ENCODE measurements at places on chromosomes 7 and 10. TPM values are rescaled to one million over a fixed set of nuclear protein-coding genes. Genes with fewer than 3 reads are reported as not detected.
A peak's percentile ranks its signal among the peaks of the same experiment; 100 is the strongest.

- no peak for DNase-seq
Measured at GRCh38 chr10:31013331-31013730, 18.3 kb downstream of the ZNF438 start.

DNA sequence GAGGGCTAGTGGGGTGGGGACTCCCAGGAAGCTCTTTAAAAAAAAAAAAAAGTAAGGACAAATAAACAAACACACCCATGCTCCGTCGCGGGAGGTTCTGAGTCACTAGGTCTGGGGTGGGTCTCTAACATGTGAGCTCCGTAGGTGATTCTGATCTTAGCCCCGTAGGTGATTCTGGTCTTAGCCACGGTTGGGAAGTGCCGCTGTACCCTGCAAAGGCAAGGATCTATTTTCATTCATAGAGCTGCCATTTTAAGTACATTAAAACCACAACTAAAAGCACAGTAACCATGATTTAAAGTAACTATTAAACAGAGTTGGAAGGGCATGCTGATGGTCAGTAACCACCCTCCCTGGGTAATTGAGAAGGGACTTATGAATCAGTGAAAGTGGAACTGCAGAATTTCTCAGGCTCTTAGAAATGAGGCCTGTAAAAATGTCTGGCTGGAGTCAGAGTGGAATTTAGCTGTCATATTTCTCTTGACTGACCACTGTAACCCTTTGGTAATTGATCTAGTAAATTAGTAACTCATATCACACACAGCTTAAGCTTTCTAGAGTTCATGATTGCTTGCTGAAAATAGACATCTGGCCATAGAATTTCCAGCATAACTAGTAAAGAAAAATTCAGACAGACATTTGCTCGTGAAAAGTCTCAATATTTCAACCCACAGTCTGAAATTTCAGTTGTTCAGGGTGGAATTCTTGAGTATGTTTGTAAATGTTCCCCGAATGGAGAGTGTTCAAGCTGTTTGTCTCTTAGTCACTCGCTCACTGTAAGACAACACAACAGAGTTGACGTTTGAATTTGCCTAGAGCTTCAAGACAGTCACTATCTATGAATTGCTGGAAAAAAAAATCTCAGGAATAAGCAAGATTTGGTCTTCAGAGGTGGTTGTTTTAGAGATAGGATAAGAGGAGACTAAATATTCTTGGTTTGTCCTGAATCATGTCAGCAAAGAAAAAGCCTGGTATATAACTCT, 34.2 kb upstream of the TCF7L2 start:
- peak; percentile 85 for DNase-seq

- DNase-seq, result no peak
Measured at GRCh38 chr7:74599244-74599643, 58.3 kb upstream of the GTF2I start.

GRCh38 chr7:94389381-94389780, 5.3 kb upstream of the COL1A2 start:
- no peak for DNase-seq

DNA sequence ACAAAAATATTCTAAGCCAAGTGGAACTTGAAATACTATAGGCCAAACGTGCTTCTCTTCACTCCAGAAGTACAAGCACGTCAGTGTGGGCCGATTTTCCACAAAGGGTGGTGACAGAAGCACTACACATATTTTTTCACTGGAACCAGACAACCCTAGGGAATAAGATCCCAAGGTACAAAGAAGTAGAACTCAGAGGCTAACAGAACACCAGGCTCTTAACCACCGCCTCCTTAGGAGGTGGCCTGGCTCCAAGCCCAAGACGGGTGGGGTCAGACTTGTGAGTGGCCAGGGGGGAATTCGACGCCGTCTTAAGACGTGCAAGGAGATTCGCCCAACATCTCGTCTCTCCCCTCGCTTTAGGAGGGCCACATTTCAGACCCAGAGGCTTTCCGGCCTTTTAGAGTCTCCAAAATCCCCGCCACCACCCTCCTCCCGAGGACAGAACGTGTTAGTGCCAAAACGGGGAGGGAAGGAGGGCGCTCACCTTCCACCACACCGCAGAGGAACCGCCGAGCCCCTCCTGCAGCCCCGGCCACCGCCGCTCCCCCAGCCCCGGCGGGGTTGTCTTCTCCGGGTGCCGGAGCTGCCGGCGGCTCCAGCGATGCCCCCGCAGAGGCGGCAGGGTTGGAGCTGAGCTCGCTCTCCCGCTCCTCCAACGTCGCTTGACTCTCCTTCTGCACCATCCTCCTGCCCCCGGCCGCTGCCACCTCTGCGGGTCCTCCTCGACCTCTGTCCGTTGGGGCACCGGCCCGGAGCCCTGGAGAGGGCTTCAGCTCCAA, 716 bp downstream of the OGA start:
- peak; percentile 89 for DNase-seq

- no peak for DNase-seq
Measured at GRCh38 chr10:4371691-4372295, 454.2 kb upstream of the AKR1E2 start.

- no peak for DNase-seq
Measured at GRCh38 chr10:21230219-21230618, 295.3 kb downstream of the SKIDA1 start.

The ZPBP gene
- not detected for total RNA-seq

The CABCOCO1 gene
- not detected for total RNA-seq

The GTF2IRD2 gene
- 0.63 TPM for total RNA-seq

The GRM8 gene
- total RNA-seq, result not detected
